Stimulated activated naive B cell treated with anti-CD40 and anti-IgM and Interleukin-4, amounts not matched to agents 10 μg/mL and 1 μg/mL and 100 μg/mL, for 72 hours (primary cell): ENCODE measurements at places on chromosomes 6 and 20.

DNA sequence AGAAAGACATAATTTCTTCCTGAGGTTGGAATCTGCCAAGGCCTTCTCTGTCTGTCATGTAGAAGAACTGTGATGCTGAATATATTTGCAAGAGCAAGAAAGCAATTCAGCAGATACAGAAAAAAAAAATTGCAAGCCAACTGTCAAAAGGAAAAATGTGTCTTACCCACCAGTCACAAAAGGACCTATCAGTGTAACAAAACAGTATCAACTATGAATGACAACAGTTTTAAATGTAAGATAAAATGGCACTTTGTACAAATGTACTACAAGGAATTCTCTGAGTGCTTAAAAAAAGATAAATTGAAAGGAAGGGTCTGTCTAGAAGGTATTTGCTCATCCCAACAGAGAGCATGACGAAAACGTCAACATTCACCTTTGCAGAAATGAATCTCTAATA, 185.3 kb upstream of the TFAP2D start:
- no peak for DNase-seq

DNA sequence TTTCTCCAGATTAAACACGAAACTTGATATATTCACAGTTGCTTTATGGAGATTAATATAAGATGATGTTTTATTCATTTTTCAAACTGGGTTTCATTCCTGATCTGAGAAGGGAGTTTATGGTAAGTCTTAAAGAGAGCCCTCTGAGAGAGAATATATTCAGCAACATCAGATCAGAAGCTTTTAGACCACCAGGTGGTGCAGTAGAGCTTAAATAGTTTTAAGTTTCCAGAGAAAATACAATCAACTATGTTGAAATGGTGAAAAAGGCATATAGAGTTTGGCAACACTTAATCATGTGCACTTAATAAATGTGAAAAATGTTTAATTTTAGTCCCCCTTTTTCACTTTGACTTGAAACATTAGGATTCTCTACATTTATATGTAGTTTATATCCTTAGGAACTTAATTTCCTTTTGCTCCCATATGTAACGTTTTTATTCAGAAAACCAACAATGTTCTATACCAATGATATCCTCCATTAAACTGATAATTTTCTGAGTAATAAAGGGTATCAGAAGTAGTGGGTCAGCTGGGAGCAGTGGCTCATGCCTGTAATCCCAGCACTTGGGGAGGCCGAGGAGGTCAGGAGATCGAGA, 86.4 kb upstream of the CLDN20 start:
- DNase-seq, result no peak

DNA sequence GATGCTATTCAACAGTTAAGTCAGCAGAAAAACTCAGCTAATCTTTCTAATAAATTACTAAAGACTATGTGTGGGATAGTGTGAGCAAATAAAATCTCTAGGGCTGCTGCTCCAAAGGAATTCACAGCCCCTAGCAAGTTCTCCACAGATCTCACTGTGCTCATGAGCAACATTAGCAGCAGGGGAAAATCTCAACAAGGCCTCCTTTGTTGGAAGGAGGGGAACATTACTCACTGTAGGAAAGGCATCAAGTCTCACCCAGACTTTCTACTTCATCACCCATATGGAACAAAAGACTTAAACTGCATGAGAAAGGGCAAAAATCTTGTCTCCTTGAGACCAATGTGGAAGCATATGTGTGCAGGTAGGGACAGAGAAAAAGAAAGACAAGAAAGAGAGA, 726.4 kb upstream of the SLC35B3 start:
- no peak for DNase-seq

DNA sequence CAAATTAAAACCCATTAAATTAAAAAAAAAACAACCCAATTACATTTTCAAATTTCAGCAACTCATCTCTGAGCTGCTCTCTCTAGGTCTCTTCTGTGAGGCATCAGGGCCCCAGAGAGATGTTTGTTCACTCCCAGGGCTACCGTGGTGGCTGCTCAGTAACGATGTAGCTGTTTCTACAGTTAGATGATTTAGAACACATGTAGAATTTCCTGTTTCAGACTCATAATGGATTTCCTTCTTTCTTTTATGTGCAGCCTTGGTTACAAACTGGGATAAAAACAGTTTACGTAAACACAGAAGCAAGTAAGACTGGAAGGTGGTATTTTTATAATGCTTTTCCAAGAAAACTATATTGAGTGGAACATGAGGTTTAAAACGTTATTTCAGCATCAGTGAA, 116.1 kb upstream of the CCN2 start:
- no peak for DNase-seq
